Mammary epithelial cell (primary cell): ENCODE measurements at places on chromosomes 3 and 15.

GRCh38 chr15:89749054-89749453 is 2.0 kb downstream of the MESP1 start:
- DNase-seq: no peak

GRCh38 chr3:53817809-53818208 is 28.4 kb downstream of the CHDH start:
- no peak for DNase-seq

GRCh38 chr15:72372361-72372760 is 3.5 kb downstream of the HEXA start:
- no peak for DNase-seq

DNA sequence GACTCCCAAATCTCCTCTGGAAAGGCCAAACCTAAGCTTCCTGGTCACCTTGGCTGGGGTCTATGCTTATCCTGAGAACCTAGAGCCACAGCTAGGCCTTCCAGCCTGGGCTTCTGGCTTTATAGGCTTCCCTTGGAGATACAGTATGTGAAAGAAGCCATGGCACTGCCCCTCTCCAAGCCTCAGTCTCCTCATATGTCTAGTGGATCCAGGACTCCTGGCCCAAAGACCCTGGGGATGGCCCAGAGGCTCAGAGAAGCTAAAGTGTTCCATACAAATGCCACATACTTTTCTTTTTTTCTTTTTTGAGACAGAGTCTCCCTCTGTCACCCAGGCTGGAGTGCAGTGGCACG is 8.6 kb downstream of the ACAA1 start:
- no peak for DNase-seq

DNA sequence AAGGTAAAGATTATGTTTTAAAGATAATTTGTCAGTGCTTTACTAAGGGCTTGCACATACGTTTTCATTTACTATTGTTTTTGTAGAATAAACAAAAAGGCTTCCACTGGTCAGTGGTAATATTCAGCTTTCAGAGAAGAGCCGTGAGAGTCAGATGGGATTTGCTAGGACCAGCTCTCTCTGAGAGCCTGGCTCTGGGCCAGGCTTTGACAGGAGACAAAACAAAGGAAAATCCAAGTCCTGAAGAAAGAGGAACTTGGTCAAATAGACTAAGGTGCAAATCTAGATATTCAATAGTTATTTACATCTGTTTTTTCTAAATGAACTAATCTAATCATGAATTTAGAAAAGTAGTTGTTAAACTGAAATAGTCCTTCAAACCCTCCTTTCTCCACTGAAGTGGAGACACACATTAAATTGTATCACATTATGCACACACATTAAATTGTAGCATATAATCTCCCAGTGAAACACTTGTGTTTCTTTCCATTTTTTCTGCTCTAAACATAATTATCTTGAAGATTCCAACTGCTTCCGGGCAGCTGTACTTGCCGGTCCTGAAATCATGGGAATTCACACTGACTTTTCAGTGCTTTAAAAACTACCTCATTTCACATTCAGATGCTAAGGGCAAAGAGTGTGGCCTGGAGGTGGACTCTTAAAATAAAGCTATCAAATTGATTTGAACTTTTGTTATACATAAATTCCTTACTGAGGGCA is 55.1 kb upstream of the FILIP1L start:
- DNase-seq: no peak
